ENCODE measurements at places on chromosomes 4 and X.

DNA sequence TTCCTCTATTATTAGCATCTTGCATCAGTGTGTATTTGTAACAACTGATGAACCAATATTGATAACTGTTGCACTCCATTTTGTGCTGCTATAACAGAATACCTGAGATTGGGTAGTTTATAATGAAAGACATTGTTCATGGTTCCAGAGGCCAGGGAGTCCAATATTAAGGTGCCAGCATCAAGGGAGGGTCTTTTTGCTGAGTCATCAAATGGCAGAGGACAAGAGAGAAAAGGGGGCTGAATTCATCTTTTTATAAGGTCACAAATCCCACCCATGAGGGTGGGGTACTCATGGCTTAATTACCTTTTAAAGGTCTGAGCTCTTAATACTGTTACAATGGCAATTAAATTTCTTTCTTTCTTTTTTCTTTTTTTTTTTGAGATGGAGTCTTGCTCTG, 7.2 kb downstream of the MYOZ2 start:
- no peak for DNase-seq

GRCh38 chrX:96621811-96622210, 62.8 kb upstream of the DIAPH2 start:
- DNase-seq = no peak

DNA sequence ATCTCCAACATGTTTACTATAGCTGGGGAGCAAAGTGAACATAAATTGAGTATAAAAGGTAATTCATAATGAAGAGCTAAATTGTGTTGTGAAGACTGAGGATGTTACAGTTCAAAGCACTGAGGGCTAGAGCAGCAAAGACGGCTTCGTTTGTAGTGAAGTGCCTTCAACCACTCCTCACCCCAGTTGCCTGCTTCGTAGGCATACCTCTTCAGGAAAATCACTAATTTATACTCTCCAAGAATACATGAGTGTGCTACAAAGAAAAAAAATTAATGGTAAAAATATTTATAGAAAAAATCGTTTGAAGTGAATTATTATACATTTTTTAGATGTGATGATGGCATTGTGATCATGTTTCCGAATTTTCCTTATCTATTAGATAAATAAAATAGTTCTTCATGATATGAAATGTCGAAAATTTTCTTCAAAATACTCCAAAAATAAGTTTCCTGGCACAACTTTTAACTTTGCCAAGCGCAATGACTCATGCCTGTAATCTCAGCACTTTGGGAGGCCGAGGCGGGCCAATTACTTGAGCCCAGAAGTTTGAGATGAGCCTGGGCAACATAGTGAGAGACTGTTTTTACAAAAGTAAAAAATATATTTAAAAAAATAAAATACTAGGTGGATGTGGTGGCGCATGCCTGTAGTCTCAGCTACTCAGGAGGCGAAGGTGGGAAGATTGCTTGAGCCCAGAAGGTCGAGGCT, 41.6 kb downstream of the ZFP42 start:
- DNase-seq = no peak

- DNase-seq = peak; percentile 19
These were observed 55.0 kb downstream of the LRBA start for GRCh38 chr4:150960079-150960478.

DNA sequence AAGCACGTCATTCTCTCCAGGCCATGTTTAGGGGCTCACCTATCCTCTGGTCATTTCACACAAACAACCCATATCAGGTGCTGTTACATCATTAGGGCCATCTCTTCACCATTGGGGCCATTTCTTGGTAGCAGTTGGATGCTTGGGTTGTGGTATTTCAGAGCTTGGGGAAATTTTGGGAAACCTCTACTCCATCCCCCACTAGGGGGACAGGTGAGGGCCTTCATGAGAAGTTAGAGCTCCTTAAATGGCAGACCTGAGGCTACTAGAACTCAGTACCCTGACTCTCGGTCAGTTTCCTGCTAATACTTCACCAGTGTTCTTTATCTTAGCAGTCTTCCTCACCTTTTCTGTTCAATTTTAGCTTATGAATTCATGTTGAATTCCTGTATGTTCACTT, 50.2 kb downstream of the ZNF827 start:
- DNase-seq = no peak

DNA sequence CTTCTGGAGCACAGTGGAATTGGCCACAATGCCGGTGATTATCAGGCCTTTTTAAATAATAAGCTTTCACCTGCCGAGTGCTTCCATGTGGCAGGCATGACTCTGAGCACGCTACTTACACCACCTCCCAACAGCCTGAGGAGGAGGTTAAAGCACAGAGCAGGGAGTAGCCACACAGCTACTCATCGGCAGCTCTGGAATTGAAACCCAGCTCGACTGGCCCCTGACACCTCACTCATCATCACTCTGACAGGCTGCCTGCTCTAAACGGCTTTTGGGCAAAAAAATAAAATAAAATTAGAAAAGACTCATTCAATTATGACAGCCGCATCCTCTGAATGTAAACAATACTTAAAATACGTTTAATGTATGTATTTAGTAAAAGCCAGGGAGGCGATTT, 326.4 kb upstream of the NOCT start:
- DNase-seq = no peak

DNA sequence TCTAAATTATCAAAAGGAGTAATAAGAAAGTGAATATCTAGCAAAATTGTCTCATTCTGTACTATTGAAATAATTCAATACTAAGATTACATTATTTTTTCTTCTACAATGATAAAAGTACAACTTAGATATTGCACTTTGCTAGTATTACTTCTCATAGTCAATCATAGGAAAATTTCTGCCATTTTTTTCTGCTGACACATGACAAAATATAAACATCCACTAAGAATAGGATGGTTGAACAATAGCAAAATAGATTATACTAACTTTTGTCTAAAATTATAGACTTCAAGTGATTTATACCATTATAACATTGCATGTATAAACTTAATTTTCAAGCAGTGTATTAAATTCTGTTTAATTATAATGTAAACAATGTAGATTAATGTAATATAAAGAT, 540.2 kb downstream of the PDHA2 start:
- DNase-seq = no peak

- no peak for DNase-seq
These were observed 13.6 kb upstream of the ABLIM2 start for GRCh38 chr4:8171984-8172924.

- no peak for DNase-seq
These were observed 70.8 kb upstream of the RAI2 start for GRCh38 chrX:17931855-17932254.

DNA sequence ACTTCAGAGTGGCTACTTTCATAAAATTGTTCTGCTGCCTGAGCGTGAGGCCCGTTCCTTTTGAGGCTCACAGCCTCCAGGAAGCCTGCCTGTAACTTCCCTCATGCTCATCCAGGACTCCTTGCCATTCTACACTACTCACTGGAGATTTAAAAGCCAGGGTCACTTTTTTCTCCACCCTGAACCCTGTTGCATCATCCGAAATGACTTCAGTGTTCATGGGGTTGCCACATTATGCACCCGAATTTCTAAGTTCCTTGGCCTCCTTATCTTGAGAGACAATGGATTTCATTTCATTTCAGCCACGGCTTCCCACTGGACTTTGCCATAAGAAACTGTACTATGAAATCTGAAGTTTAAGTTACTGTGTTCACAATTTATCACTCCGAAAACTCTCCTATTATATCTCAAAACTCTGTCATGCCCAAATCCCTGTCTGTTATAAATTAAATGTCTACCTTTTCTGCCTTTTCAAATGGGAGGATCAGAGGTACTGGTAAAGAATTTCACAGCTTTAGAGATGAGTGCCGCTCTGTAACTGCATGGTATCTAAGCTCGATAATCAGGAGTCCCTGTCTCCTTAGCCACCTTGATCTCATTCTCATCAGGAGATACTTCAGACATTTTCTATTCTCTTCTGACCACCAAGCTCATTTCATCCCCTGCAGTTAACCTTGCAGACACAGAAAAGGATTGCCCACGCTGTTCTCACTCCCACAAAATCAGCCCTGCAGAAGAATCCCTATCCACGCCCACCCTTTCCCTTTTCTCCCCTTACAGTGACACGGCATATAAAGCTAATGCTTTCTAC, 59.9 kb downstream of the TRIML1 start:
- no peak for DNase-seq

Measured in inflammatory macrophage (primary cell).